Renal cortex interstitium (tissue), 15 donors: ENCODE measurements at places on chromosomes 6 and 20. TPM values are rescaled to one million over a fixed set of nuclear protein-coding genes. Genes with fewer than 3 reads are reported as not detected.
A peak's percentile ranks its signal among the peaks of the same experiment; 100 is the strongest.

DNA sequence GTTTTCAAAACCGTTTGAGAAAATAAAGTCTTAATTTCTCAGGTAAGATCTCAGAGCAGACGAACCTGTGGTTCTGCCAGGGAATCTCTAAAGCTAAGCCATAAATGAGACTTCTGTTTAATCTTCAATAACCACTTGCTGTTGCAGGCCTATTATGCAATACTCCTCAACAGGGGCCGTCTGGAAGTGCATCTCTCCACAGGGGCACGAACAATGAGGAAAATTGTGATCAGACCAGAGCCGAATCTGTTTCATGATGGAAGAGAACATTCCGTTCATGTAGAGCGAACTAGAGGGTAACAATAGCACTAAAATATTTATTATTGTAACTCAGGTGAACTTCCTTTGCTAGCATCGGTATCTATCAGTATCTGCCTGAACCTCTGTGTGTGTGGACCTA, 223.7 kb downstream of the ARHGAP18 start:
- no peak for DNase-seq

- no peak for DNase-seq
Measured at GRCh38 chr6:13787137-13787536, 27.2 kb downstream of the MCUR1 start.

The FERMT1 gene
- 5.2 TPM for polyA plus RNA-seq

The ID1 gene
- polyA plus RNA-seq, result 173 TPM

- no peak for DNase-seq
Measured at GRCh38 chr6:111843347-111844147, 29.7 kb downstream of the FYN start.

DNA sequence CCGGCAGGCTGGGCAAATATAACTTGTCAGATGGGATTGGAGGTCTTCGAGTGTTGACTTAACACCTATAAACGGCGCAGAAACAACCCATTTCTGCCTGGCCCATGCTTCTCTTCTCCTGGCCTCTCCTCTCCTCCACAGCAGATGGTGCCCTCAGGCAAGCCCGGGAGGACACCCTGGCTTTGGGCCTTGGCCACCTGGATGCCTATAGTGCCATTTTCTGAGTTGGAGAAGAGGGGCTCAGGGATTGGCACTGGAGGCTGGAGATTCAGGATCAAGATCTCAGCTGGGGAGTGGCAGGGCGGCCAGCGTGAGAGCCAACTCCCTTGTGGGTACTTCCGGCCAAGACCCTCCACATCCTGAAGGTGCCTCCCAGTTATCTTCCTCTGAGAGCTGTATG, 211.9 kb upstream of the PMEPA1 start:
- DNase-seq, result no peak

GRCh38 chr6:156183678-156184077, 593.5 kb upstream of the ARID1B start:
- no peak for DNase-seq

DNA sequence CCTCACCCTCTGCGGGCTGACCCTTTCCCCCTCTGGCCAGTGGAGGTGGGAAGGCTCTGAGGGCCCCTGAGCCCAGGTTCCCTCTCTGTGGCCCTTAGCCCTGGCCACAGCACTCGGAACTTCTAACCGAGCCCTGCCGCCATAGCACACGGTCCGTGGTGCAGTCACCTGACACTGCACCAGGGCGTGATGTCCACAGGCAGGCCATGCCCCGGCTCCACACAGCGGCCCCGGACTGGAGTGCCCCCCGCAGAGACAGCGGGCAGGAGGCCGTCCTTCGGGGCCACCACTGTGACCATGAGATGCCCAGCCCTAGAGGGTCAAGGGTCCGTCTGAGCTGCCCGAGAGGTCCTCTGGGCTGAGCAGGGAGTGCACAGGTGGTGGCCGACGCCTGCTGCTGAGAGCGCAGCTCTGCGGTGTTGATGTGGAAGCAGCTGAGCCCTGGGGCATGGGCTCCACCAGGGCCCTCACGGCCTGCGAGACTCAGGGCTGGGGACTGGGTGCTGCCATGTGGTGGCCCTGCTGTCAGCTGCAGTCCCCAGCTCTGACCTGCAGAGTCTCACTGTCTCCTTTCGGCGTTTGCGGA, 11.2 kb upstream of the BHLHE23 start:
- no peak for DNase-seq

- DNase-seq, result no peak
Measured at GRCh38 chr20:58706975-58707681, 14.5 kb downstream of the NPEPL1 start.

DNA sequence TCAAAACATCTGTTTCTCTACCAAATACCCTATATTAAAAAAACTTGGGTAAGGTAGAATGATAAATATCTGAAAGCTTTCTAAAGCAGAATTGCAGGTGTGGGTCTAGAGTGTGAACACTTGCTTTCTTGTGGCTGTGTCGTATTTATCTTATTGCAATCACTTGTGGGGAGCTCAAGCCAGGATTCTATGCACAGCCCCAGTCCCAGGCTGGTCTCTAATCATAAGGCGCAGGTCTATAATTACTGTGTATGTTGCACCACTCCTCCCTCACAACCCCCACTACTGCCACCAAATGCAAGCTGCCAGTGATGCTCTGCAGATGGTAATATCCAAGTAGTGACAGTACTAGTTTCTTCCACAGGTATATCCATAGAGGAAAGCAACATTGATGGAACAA, 2.2 kb upstream of the E2F3 start:
- no peak for DNase-seq

GRCh38 chr6:30446259-30446658, 43.0 kb upstream of the HLA-E start:
- no peak for DNase-seq

GRCh38 chr6:43052225-43052841, 1.3 kb downstream of the CUL7 start:
- no peak for DNase-seq

The TMEM74B gene
- polyA plus RNA-seq, result 2.5 TPM

DNA sequence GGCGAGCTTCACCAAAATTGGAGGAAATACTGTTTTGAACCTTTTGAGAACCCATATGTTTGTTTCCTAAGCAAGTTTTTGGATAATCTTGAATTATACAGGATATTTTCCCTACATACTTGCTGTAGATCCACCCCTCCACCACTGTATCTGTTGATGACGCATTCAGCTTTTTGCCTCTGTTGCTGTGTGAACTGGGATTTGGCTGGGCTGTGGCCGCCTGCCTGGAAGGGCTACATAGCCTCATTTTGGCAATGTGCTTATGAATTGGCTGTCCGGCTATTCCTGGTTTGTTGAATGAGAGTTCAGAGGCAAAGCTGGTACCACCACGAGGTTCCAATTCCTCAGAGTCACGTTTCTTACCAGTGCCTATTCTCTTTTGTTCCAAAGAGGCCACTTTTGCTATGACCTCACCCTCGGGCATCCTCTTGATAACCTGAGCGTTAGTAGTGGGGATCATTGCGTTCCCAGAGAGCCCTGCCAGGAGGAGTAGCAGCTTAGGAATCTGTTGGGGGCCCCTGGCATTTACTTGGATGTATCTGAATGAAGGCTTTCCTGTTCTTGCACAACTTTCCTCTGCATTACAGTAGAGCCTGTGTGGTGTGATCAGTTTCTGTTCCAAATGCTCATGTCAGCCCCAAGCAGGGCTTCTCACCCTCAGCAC, 6.4 kb downstream of the FAM83D start:
- DNase-seq, result no peak

- DNase-seq, result no peak
Measured at GRCh38 chr20:44070139-44070900, 116.7 kb downstream of the JPH2 start.

DNA sequence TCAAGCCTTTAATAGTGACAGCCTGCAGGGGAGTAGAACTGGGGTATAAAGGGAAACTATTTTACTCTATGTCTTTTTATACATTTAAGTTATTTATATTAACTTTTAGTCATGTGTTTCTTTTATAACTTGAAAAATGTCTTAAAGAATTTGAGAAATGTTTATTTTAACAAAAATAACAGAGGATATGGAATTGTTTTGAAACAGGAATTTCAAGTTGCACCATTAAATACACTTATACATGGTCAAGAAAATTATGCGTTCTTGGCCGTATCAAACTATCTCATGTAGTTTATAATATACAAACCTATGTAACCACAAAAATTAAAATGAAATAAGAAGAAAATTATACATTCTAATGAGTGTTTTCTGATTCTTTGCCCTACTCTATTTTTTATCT, 282.7 kb downstream of the GRIK2 start:
- no peak for DNase-seq

- peak; percentile 92 for DNase-seq
Measured at GRCh38 chr20:43513931-43514647, 6.6 kb downstream of the L3MBTL1 start.

The SULF2 gene
- polyA plus RNA-seq, result 85.5 TPM

GRCh38 chr6:2868637-2869036, 27.0 kb upstream of the SERPINB1 start:
- no peak for DNase-seq

The IRF4 gene
- polyA plus RNA-seq, result 0.24 TPM

The TMC2 gene
- polyA plus RNA-seq, result 0.20 TPM

The TRIM40 gene
- 0.23 TPM for polyA plus RNA-seq

The MEP1A gene
- not detected for polyA plus RNA-seq

The HAO1 gene
- polyA plus RNA-seq, result not detected

The PSORS1C1 gene
- 0.30 TPM for polyA plus RNA-seq

DNA sequence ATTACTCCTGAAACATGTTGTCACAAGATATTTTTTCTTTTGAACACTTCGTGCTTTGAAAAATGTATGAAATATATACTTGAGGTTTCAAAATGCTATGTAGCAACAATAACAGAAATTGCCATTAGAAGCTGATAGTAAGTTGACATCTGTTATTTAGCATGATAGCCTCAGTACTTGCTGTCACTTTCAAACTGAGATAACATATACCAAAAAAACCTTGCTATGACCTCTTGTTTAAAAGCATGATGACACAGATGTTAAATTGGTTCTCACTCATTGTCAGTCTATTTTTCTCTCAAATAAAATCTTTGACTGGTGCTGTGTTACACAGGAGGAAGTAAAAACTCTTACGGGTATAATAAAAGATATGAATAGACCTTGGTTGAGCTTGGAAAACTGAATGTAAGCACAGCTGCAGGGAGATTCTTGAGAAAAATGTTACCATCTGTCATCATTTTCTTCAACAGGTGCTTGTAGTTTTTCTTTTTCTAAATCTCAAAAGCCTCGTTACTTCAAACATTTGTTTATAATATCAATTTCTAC, 18.6 kb downstream of the MOXD1 start:
- DNase-seq, result no peak

- no peak for DNase-seq
Measured at GRCh38 chr20:23229989-23230388, 120.6 kb upstream of the NXT1 start.

The ISM1 gene
- 4.5 TPM for polyA plus RNA-seq

DNA sequence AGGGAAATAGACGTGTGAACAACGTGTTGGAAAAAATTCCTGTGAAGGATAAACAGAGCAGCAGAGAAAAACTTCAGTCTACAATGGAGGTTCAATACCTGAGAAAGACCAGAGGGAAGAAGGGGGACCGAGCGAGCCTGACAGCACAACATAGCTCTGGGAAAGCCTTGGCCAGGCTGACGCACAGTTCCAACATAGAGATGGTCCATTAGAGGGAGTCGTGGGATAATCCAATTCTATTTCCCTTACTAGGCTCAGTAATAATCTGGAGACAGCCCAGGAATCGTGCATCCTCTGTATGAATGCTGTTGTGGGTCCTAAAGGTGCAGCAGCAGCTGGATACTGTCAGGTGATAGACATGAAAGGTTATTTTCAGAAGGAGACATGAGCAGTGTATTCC, 370.8 kb upstream of the BTBD3 start:
- DNase-seq, result no peak

DNA sequence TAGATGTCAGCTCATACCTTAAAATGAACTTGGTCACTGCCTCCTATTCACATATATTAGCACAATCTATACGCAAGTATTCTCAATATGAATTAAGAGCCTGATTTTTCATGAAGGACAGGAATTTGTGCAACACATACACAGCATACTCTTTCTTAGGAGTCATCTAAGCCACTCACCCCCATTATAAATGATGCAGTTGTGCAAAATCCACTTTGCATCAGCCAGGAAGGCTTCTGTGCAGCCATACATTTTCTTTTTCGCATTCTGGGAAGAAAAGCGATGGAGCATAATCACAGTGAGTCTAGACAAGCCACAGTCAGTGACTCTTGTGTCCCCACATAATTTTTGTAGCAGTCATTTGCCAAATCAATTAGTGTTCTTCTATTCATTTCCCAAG, 66.5 kb downstream of the ZMYND8 start:
- no peak for DNase-seq

DNA sequence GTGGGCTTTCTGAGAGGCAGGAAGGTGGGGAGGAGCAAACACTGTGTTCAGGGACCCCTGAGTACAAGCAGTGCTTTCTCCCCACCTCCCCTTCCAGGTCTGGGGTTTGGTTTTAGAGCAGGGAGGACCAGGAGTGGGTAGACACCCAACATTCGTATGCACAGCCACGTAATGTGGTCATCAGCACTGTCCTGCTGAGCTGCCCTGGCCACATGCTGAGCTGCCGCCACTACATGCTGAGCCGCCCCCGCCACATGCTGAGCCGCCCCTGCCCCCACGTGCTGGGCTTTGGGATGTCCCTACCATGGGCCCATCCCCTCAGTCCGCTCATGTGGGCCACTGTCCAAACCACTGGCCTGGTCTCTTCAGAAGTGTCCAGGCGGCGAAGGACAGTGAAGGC, 214.9 kb upstream of the CST7 start:
- DNase-seq, result no peak

GRCh38 chr20:39983655-39984054, 705.4 kb downstream of the MAFB start:
- no peak for DNase-seq

The PAK1IP1 gene
- 23.6 TPM for polyA plus RNA-seq

The BHLHE23 gene
- polyA plus RNA-seq, result not detected

DNA sequence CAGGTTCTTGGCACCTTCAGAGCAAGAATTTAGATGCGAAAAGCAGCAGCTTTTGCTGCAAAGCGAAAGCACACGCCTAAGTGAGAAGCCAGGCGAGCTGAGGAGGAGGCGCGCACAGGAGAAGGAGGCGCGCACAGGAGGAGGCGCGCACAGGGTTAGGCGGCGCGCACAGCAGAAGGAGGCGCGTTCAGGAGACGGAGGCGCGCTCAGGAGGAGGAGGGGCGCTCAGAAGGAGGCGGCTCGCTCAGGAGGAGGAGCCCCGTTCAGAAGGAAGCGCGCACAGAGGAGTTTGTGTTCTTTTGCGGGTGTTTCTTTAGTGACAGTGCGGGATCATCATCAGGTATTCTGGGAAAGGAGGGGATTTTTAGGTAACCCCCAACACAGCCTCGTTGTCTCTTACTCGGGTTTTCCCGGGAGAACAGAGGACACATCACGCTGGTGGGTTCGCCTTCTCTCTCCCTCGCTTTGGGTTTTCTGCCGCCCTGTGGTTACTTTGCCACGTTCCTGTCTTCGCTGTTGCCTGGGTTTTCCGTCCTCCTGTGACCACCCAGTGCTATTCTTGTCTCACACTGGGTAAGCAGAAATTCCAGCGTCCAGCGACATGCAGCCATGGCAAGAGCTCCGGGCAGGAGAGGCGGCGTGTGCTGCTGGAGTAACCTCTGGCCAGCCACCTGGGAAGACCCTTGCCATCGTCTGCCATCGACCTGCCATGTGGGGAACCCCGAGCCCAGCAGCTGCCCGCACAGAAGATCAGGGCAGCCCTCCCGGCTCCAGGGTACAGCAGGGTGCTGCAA, 47.0 kb downstream of the WDR27 start:
- peak; percentile 61 for DNase-seq

The SCUBE3 gene
- polyA plus RNA-seq, result 49.2 TPM

The AVP gene
- 0.64 TPM for polyA plus RNA-seq

The PPP1R14C gene
- polyA plus RNA-seq, result 21.7 TPM

The C20orf202 gene
- 0.33 TPM for polyA plus RNA-seq
